Retinal pigment epithelial cell (primary cell): ENCODE measurements at places on chromosomes 11 and 22.

GRCh38 chr11:93655581-93656255 is 5.8 kb upstream of the CEP295 start:
- DNase-seq: no peak

GRCh38 chr22:42061041-42061440 is 9.6 kb downstream of the NAGA start:
- DNase-seq: no peak

DNA sequence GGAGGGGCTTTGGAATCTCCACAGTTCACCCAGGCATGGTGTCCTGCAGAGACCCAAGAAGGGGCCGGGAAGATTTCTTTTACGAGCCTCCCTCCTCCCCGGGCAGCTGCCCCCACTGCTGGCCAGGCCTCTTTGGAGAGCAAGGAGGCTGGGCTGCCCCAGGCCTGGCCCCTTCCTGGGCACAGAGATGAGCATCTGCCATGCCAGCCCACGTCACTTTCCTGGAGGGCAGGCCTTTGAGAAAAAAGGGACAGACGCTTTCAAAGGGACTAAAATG is 60.5 kb upstream of the FGF3 start:
- DNase-seq: no peak

DNA sequence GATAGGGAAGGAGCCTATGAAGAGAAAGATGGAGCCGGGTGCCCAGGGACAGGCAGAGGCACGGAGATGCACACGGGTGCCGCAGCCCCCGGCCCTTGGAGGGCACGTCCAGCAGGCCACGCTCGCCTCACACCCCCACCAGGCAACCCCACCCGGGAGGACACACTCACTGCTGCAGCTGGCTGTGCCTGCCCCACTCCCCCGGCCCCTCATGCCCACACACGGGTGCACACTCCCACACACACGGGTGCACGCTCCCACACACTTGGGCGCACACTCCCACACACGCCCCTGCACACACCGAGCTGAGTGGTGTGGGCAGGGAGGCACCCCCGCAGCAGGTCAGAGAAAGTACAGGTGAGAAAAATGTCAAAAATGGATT is 1.1 kb downstream of the MOB2 start:
- DNase-seq: no peak

- DNase-seq: no peak
Measured at GRCh38 chr11:134606251-134606650, 194.2 kb upstream of the B3GAT1 start.

DNA sequence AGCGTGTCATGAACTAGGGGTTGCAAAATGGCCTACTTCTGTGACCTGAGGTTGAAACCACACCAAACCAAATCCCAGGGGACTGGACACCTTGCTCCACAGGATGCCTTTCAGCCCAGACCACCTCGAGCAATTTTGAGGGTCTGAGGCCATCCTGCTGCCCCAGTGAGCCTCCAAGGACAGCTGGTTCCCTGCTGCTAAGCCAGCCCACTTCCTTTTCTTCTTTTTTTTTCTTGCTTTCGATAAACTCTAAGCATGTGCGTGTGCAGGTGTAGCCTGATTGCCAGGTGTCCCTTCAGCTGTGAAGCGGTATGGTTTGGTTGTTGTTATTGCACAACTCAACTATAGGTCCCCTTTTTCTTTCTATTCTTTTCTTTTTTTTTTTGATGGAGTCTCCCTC is 2.7 kb downstream of the CRYBB1 start:
- DNase-seq: no peak

GRCh38 chr22:30826670-30827355 is 132.1 kb downstream of the OSBP2 start:
- no peak for DNase-seq

GRCh38 chr11:72587696-72588095 is 86.5 kb downstream of the PDE2A start:
- no peak for DNase-seq

DNA sequence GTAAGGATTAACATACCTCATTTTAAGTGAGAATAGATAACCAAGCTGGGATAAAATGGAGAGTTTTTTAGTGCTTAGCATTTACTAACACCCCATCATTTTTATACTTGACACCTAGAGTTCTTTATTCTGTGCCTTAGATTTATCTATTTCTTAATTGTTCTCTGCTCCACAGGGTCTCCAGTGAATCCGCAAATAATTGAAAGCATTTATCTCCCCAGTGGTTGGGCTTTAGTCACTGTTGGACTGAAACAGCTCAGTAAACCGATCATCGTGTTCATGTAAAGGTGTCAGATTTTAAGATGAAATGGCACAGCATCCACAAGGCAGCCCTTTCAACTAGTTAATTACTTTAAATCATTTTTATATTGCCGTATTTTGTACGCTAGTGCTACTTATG is 17.8 kb upstream of the GRIA4 start:
- DNase-seq: no peak

DNA sequence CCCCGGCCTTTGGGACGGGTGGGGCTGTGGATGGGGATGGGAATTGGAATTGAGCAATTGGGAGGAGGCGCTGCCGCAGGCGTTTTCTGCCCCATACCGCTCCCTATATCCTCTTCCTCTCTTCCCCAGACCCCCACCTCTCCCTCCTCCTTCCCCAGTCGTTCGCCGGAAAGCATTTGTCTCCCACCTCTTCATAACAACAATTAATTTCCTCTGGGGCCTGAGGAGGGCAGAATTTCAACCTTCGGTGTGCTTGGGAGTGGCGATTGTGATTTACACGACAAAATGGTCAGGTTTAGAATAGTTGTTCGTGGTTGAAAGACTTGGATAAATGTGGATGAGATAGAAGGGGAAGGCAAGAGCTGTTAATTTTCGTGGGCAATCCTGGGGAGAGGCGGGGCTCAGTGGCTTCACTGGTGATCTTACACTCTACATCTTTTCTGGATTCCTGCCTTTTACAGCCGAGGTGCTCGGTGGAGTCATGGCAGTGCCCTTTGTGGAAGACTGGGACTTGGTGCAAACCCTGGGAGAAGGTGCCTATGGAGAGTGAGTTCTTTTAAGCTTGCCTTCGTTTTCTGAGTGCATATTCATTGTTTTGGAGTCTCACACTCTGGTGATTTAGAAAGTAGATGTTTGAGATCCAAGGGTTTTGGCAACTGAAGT is 1.5 kb downstream of the CHEK1 start:
- DNase-seq: peak; percentile 11

DNA sequence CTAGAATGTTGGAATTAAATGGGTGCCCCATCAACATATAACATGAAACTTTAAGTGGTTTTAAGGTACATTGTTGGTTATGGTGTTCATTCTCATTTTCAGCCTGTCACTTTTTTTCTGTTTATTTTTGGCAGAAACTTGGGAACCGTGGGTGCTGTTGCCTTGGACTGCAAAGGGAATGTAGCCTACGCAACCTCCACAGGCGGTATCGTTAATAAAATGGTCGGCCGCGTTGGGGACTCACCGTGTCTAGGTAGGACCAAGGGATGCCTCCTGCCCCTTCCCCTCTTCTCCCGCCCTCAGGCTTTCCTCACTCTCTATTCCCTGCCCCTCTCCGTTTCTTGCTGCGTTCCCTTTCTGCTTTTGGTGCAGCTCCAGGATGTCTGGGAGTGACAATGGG is 29.8 kb upstream of the SCGB1A1 start:
- DNase-seq: no peak

DNA sequence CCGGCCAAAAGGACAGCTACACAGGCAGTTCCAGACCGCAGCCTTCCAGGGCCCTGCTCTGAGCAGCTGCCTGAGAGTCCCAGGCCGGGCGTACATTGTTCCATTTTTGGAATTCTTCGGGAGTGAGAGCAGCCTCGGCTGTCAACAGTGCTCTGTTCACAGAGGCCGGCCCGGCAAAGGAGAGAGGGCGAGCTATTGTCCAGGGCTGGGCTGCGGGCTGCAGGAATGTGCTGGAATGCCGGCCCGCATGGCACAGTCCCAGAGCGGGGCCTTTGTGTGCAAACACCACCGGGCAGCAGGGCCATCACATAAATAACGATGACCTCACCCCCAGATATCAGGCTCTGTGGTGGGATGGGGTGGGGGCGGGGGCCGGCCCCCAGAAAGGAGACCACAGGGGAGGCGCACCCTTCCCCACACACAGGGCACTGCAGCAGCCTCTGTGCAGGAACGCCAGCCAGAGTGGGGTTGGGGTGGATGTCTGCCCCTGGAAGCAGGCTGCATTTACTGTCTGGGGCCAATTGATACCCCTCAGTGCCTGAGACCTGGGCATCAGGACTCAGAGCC is 15.8 kb downstream of the LINC01488 start:
- peak; percentile 92 for DNase-seq
